Substantia nigra (tissue), 51 donors: ENCODE measurements at places on chromosomes 16 and 17.

GRCh38 chr17:74145756-74146155 lies 57.7 kb upstream of the RPL38 start:
- DNase-seq: no peak

- no peak for DNase-seq
Measured at GRCh38 chr16:85637808-85638647, 24.9 kb downstream of the GSE1 start.

GRCh38 chr16:30535106-30535776 lies 583 bp upstream of the ZNF747 start:
- DNase-seq: no peak

DNA sequence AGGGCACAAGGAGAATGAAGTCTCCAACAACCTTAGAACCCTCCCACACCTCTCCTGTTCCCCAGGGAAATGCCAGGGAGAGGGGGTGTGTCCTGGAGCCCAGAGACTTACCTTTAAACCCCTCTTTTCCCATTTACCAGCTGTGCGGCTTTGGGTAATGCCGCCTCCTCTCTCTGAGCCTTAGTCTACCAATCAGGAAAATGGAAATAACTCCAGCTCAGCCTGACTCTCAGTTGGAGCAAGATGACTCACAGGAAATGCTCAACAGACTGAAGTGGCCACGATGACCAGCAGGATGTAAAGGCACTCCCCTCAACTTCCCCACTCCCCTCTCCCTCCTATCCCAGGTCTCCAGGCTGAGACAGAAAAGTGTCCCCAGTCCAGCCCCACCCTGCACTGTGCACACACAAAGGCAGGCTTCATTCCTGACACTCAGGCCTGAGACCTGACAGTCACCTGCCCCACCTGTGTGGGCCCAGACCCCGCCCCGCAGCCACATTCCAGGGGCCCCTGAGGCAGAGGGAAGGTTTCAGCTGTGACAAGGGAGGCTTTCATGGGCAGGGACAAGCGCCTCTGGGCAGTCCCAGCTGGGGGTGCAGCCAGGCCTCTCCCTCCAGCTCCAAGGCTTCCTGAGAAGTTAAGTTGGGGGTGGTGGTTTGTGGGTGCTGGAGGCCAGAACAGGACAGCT lies 3.0 kb upstream of the KRT15 start:
- no peak for DNase-seq

- no peak for DNase-seq
Measured at GRCh38 chr17:40559564-40559916, 5.7 kb downstream of the CCR7 start.

- no peak for DNase-seq
Measured at GRCh38 chr17:69809331-69809730, 265.7 kb upstream of the KCNJ16 start.

DNA sequence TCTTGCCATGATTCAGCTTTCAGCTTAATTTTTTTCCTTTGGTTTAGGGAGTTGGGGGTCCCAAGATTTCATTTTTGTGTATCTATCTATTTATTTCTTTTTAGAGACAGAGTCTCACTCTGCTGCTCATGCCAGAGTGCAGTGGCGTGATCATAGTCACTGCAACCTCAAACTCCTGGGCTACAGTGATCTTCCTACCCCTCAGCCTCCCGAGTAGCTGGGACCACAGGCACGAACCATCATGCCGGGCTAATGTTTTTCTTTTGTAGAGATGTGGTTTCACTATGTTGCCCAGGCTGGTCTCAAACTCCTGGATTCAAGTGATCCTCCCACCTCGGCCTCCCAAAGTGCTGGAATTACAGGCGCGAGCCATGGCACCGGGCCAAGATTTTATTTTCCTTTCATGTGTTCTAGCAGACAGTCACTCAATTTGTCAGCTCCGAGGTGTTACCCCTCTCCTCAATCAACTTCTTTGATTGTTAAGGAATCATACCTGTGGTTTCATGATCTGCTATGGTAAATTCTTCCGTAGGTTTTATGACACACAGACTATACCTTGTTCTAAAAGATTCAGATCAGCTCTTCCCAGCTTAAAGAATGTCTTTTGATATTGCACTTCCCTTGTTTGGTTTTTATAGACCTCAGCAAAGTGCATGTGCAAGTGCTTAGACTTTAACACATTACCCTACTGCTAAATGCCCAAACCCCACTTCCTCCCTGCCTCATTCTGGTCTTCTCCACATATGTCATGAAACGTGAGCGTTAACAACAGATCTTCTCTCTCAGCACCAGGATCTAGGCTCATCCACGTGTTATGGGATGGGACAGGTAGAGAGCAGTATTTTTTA lies 13.0 kb downstream of the UNC45B start:
- DNase-seq: no peak

DNA sequence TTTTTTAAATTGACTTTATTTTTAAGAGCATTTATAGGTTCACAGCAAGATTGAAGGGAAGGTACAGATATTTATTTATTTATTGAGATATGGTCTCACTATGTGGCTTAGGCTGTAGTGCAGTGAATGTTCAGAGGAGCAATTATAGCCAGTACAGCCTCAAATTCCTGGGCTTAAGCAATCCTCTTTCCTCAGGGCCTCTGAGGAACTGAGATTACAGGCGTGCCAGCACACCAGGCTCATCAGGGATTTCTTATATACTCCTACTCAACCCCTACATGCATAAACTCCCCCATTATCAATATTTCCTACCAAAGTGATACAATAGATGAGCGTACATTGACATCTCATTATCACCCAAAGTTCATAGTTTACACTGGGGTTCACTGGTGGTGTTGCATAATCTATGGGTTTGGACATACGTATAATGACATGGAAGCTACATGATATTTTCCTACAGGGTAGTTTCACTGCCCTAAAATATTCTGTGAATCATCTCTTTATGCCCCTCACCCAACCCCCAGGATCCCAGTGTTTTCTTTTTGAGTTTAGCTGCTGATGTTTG lies 33.5 kb downstream of the HS3ST3B1 start:
- no peak for DNase-seq

DNA sequence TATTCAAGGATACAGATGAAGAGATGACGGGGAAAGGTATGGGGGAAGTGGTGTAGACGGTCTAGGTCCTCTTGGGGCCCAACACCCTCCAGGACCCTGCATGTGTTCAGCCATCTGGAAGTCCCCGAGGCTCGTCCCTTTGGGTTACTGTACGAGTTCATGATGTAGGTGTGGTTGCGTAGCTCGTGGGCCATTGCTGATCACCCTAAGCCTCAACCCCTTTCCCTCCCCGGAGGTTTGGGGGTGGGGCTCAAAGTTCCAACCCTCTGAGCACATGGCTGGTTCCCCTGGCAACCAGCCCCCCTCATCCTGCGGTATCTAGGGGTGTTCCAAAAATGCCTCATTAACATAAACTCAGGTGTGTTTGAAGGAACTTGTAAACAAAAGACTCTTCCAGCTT lies 98.8 kb upstream of the METRNL start:
- no peak for DNase-seq

- peak; percentile 54 for DNase-seq
Measured at GRCh38 chr16:785563-786535, 2.3 kb downstream of the RPUSD1 start.

- no peak for DNase-seq
Measured at GRCh38 chr17:48882272-48882671, 10.3 kb upstream of the ATP5MC1 start.

DNA sequence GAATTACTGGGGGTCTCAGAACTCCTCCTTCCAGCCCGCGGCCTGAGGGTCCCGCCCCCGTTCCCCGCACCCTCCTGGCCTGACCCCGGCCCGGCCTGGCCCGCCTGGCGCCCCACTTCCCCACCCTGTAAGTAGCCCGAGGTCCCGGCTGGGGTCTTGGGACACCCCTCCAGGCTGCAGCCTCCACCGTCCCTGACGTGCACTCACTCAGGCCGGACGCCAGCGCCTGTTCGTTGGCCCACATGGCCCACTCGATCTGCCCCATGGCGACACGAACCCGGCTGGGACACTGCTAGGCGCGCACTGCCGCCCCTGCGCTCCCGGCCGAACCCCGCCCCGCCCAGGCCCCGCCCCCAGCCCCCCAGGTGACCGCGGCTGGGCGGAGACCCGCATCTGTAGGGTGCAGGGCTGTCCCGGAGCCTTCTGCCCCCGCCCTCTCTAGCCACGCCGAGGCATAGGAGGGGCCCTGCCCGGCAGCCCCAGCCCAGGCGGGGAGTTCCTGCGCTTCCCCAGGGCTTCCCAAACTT lies at the start of gene CYBA:
CYBA (minus strand) TSS at position 305 of the 527 bp plus-strand sequence; CDS start at position 265, 40 bp downstream.
- no peak for DNase-seq
